Stimulated activated CD4-positive, alpha-beta T cell treated with anti-CD3 and anti-CD28 coated beads, Interleukin-4, amount 100 ng/mL, for 24 hours (primary cell): ENCODE measurements at places on chromosomes 1 and 21.

DNA sequence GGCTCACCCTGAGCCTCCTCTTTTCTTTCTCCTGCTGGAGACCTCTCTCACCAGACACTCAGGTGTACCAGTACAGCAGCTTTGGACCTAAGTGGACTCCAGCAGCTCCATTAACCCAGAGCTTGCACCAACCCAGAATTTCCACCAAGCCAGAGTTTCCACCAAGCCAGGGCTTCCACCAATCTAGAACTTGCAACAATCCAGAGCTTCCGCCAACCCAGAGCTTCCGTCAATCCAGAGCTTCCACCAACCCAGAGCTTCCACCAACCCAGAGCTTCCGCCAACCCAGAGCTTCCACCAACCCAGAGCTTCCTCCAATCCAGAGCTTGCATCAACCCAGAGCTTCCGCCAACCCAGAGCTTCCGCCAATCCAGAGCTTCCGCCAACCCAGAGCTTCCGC, 23.2 kb downstream of the CRYAA start:
- no peak for DNase-seq

GRCh38 chr1:228872080-228872479, 136.8 kb downstream of the RHOU start:
- DNase-seq = no peak

- DNase-seq = no peak
These were observed 96.2 kb downstream of the GALNT2 start for GRCh38 chr1:230163205-230163604.

GRCh38 chr1:152162792-152163463, 3.9 kb upstream of the RPTN start:
- no peak for DNase-seq

GRCh38 chr1:159142726-159143510, 28.5 kb upstream of the CADM3 start:
- no peak for DNase-seq

DNA sequence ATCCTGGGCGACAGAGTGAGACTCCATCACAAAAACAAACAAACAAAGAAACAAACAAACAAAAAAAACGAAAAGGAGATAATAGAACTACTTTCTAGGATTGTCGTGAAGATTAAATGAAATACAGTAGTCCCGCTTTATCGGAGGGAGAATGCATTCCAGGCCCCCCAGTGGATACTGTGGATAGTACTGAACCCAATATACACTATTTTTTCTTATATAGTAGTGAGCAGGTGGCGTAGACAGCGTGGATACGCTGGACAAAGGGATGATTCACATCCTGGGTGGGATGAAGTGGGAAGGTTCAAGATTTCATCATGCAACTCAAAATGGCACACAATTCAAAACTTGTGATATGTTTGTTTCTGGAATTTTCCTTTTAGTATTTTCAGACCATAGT, 8.0 kb downstream of the SLC35F3 start:
- DNase-seq = no peak

DNA sequence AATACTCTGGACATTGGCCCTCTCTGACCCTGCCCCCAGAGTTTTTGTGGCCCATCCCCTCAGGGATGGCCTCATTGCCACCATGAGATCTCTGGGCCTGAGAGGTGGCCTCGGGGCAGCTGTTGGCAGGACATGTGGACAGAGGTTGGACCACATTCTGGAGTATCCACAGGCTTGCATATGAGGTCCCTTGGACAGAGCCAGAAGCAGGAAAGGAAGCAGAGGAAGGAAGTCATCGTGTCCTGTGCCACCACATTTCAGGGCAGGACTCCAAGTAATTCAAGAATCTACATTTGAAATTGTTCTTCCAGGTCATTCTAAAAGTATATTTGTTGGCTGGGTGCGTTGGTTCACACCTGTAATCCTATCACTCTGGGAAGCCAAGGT, 95.9 kb upstream of the PPP2R5A start:
- no peak for DNase-seq

DNA sequence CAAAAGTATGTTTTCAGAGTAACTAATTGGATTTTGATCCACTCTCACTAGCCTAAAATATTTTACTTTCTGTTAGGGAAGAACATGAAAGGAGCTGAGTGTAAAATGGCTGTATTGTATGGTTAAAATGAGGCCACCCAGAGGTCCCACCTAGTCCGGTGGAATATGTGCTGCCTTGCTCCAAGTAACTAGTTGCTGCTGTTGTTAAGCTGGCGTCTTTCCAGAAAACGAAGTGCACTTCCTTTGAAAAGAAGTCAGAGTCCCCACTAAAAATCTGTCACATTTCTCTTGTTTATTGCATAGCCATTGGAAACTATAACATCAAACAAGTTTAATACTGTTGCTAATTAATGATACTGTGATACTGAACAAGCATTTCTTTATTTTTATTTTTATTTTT, 3.2 kb downstream of the SLC25A33 start:
- DNase-seq = no peak

- no peak for DNase-seq
These were observed 876 bp upstream of the NAV1 start for GRCh38 chr1:201537891-201538611.

DNA sequence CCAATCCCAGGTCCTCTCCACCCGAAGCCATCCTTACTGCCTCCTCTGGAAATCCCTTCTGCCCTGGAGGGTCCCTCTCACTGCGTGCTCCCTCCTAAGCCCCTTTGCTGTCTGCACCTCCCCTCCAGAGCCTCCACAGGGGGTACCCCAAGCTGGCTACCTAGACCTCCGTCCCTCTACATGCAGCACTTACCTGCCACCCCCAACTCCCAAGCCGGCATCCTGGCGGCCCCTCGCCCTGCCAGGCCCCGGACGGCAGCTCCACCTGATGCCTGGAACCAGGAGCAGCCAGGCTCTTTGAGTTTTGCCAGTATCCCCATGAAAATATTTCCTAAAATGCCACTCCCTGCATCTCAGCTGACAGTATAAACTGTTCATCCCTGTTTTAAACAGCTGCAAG, 4.1 kb downstream of the PRDM15 start:
- no peak for DNase-seq

DNA sequence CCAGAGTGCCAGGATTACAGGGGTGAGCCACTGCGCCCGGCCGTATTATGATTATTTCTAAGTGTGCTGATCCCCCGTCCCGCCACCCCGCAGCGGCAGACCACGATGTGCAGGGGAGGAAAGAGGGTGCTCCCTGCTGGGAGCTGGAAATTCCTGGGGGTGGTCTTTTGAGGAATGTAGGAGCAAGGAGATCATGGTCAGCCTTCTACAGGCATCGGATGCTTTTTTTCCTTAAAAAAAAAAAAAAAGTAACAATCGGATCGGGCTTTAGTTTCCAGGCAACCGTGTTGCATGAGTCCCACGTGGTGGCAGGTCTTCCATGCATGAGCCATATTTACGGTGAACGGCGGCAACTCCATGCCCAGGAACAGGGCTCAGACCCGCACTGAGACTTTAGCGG, 74.2 kb upstream of the COX20 start:
- DNase-seq = no peak

DNA sequence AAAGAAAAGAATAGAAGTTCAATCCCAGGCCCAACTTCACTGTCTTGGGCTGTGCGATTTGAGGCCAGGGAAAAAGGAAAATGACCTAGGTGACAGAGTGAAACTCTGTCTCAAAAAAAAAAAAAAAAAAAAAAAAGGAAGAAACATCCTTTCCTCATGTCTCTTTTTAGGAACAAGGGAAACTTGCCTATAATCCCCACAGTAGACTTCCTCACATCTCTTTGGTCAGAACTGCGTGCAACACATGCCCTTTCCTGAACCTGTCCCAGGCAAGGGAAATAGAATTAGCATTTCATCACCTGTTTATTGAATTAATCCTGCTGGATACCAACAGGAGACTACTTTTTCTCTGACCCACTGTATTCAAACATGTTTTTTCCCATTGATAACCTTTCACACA, 2.3 kb downstream of the DCST1 start:
- DNase-seq = no peak

DNA sequence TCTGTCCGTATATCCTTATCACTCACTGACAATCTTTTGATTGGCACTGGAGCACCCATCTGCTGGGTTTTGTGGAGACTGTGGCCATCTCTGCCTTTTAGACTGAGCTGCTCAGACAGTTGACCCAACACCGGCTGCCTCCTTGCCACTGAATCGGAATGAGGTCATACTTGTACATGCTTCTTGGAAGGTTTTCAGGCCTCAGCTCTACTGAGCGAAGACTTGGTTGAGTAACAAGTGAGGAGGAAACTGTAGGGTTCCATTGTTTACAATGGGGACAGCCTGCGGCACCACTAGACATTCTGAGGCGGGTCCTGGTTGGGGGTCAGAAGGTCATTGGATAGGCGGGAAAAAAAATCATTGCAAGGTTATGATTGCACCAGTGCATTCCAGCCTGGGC, 320.3 kb downstream of the KIF26B start:
- no peak for DNase-seq

GRCh38 chr21:25409978-25410377, 197.3 kb downstream of the MRPL39 start:
- DNase-seq = no peak

- no peak for DNase-seq
These were observed 24.9 kb downstream of the KIF26B start for GRCh38 chr1:245179706-245180105.

- DNase-seq = no peak
These were observed 39.9 kb upstream of the KRTAP19-8 start for GRCh38 chr21:31078216-31078615.

GRCh38 chr1:214102907-214103306, 115.1 kb downstream of the PROX1 start:
- no peak for DNase-seq

- no peak for DNase-seq
These were observed 109.8 kb downstream of the GLIS1 start for GRCh38 chr1:53629101-53629691.

- no peak for DNase-seq
These were observed 5.7 kb downstream of the FBLIM1 start for GRCh38 chr1:15764269-15764764.

- no peak for DNase-seq
These were observed 16.2 kb downstream of the DRAXIN start for GRCh38 chr1:11707621-11708276.

DNA sequence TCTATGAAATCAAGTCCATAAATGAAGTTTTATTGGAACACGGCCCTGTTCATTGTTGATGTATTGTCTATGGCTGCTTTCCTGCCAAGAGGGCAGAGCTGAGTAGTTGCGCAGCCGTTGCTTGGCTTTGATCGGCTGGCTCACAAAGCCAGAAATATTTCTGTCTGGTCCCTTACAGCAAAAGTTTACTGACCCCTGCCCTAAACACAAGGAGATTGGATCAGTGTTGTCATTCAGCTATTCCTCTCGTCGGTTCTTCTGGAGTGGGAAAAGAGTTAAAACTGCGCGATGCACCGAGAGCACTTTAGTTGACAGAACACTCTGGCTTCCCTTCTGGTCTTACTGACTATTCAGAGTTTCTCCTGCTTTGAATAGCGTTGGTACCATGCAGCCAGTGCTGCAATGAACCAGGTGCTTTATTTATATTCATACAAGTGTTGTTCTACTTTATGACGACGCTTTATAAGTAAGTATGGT, 868 bp downstream of the ZBTB40 start:
- peak; percentile 20 for DNase-seq

DNA sequence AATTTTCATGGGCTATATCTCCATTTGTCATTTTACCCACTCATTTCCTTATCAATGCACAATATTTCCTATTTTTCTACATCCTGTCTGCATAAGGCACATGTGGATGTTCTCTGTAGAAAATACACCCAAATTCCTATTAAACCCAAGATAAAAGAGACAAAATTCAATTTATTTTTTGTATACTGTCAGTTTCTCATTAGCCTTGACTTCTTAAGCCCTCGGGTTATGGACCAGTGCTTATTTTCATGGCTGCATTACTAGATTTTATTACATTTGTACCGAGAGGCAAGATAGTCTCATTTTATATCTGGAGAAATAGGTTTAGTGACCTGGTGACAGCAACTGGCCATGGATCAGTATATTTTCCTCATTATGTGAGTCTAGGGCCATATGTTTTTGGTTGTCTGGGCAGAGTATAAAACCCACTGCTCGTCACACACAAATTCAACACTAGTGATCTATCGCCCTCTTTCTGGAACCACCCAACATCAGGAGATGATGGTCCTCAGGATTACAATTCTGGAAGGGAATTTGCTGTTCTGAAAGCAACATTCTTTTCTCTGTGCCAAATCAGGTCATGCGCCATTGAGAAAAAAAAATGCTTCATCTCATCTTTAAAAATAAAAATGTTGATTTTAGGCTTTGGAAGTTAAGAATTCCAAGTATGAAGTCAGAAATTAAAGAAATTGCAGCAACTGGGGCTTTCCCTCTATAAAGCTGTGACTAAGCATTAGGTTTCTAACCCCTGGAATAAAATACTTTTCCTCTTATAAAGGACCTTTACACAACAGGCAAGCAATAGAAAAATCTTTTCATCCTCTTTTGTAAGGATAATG, 81.4 kb downstream of the ASTN1 start:
- no peak for DNase-seq

DNA sequence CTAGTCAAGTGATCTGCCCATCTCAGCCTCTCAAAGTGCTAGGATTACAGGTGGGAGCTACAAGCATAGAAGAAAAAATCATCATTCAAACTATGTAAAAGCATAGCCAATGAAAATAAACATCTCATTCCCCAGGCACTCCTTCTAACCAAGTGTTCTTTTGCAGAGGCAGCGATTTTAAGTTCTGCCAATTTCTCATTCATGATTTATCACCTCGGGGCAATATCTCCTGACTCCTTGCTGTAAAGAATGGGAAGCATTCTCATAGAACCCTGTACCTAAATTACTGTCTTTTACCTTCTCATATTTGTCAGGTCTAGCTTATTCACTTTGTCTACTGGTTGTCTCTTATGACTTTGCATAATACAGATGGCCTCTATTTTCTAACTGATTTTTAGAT, 32.5 kb upstream of the IVNS1ABP start:
- no peak for DNase-seq

DNA sequence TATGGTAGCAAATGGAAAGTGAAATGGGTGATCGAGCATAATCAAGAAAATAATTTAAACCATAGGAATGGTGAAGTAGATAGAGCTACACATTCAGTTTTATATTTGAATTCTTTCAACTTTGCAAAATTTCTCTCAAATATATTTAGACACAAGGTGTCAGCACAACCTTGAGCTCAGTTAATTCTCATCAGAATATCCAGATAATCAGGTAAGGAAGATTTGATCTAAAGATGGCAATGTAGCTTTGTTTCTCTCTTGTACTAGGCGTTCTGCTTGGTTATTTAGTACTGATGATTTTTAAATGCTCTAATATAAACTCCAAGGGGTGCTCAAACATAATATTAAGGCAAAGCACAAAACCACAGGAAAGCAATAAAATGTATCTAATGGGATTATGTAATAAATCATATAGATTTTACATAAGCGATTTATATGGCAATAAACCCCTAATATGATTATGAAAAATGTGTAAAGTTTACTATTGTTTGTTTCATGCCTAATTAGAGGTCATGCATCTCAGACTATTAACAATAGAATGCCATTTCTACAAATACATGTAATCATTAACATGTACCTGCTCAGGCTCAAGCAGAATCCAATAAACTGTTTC, 32.4 kb upstream of the SERTAD4 start:
- no peak for DNase-seq
